NCI-H2171 (cell line): ENCODE measurements at places on chromosomes 2 and 18.

DNA sequence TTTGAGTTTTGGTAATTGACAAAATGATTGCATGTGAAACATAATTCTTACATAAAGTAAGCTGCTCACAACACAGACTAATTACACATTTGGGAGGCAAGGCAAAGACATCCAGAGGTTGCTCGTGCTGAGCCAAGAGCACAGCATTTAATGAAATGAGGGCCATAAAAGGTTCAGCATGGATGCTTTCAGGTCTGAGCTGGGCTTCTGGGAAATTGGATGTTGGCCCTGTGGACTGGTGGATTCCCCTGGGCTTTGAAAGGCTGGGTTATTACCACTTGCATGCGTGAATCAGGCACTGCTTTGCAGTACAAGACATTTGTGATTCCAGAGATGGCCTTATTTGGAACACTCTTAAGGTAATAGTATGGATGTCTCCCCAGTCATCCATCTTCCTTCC is 533.5 kb upstream of the NRP2 start:
- no peak for DNase-seq

DNA sequence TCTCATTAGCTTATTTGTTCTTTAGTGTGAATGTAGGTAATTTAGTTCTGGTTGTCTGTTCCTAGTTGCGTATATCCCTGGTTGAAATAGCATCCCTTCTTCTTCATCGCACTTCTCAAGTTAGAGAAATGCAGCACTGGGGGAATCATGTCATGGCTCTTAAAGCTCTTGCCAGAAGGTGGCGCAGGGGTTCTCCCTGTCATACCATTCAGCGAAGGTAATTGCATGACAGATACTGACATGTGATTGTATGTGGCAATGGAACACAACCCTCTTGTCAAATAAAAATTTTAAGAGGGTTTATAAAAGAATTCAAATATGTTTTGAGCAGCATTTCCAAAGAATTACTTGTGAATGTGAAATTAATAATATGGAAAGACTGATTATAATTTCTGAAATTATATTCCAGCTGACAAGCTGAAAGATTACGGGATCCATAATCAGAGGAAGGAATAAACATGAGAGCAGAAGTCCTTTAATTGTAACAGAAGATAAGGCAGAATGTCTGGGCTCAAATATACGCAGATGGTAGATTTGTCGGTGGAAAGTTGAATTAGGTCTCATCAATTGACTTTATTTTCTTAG is 411.7 kb downstream of the DSEL start:
- DNase-seq: peak; percentile 48

- peak; percentile 13 for DNase-seq
These were observed 95.9 kb upstream of the GRB14 start for GRCh38 chr2:164717000-164717803.

GRCh38 chr2:3572620-3573019 is 2.4 kb upstream of the RPS7 start:
- no peak for DNase-seq

DNA sequence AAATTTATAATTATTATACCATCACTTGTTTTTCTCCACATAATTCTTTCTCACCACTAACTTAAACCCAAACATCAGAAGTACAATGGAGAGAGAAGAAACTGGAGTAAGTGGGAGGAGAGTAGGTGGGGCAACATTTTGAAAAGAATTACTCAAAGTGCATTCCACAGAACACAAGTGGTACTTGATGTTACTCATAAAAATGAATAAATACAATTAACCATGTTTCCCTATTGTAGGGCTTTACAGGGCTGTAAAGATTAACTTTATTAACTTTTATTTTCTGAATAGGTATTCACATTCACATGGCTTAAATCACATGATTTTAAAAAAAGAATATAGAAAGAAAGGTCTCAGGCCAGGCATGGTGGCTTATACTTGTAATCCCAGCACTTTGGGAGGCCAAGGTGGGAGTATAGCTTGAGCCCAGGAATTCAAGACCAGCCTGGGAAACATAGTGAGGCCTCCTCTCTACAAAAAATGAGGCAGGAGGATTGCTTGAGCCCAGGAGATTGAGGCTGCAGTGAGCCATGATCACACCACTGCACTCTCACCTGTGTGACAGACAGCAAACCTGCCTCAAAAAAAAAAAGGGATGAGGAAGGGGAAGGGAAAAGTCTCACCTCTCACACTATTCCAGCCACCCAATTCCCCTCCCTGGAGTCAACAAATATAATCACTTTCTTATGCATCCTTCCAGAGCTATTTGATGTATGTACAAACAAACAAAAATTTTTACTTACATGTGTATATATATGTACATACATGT is 47.1 kb downstream of the KCNG3 start:
- DNase-seq: no peak

DNA sequence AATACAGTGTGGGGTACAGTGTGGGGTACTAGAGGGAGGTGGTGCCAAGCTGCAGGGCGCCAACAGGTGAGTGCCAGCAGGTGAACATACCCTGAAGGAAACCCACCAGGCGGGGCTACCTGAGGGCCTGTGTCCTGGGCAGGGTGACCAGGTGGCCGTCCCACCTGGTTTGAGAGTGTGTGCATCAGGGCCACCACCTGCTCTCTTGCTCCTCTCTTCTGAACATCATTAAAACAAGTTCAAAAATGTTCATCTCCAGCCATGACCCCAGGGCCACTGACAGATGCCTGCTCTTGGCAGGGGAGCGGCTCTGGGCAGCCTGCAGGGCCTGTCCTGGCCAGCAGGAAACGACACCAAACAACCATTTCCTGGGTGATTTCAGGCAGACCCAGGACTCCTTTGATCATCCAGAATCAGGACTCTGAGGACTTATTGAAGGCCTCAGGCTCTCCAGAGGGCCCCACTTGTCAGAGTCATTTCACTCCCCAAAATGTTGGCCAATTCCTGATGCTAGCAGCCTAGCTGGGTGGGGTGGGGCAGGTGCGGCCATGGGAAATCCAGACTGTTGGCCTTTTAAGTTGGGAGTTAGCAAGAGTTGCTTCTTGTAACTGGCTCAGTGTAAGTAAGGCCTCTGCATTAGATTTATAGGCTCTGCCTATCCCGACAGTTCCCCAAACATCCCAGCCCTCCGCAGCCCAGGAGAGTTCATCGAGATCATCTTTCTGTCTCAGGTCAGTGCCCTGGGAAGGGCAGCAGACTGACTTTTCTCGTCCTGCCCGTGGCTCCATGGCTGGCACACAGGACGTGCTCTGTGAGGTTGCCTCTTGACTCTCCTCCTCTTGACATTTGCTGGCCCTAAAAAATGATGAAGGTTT is 111.5 kb upstream of the ZNF236 start:
- no peak for DNase-seq

DNA sequence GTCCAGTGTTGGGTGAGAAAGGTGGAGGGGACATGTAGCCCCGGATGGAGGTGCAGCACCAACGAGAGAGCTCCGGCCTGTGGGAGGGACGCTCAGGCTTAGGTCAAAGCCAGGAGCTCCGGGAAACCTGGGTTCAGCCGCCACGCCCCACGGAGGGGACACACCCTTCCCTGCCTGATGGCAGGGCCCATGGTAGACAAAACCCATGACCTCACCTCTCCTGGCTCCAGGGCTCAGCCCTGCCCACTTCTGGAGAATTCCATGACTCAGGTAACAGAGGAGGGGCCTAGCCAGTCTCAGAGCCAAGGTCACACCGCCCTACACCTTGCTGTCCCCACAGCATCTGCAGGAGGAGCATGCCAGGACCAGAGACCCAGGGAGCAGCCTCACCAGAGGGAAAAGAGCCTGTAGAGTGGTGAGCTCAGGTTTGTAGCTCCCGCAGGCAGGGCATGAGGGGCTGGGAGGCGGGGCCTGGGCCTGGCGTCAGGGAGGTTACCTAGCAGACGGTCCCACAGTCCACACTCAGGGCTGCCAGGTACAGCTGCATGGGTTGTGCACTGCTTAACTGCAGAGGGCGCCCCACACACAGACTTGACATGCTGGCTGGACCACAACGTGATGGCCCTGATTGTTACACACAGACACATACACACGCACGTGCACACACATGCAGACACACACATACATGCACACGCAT is 70.8 kb upstream of the SMAD7 start:
- no peak for DNase-seq

- DNase-seq: no peak
These were observed 1148.1 kb upstream of the FANCL start for GRCh38 chr2:59389240-59389639.

DNA sequence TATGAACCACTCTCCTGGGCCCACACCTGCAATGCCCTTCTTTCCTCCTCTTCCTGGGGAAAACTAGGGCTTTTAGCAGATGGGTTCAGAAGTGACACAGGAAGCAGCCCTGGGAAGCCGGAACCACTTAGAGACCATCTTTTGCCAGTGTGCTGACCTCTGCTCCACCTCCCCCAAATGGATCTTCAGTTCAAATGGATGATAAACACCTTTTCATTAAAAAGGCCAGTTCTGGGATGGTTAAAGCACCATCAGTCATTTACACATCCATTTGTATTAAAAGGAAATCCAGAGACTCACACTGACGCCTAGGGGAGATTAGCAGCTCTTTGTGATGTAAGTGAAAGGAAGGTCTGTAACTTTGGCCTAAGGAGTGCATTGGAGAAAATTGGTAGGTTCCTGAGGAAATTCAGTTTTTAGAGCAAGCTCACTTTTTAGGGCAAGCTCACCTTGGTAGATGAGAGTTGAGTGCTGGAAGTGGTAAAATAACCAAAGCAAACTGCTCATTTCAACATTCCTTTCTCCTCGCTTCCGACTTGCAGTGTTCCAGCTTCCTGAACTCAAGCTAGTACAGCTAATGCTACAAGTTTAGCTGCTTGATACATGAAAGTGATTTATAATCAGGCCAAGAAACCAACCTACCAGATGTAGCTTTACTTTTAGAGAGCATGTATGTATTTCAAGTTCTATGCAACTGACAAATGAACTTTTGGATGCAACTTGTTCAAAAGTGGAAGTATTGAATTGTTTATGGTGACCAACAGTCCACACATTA is 47.7 kb downstream of the ACTR2 start:
- DNase-seq: no peak

GRCh38 chr2:199462956-199463692 is 5.4 kb upstream of the SATB2 start:
- peak; percentile 59 for DNase-seq

DNA sequence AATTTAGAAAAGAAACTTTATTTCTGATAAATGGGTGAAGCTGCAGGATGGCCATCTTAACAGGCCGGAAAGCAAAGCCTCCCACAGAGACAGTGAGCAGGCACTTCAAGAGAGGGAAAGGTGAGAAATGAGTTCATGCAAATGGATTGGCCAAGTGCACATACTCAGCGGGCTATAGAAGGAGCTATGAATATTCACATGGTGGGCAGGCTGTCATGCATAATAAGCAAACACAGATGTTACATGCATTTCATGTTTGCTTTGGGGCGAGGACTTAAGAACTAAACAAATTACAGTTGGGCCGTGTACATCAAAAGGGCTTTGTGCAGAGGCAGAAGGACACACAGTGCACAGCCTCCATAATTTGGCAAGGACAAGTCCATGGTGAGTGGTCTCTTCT is 69.8 kb upstream of the MAL start:
- no peak for DNase-seq

GRCh38 chr18:9694174-9694573 is 13.9 kb upstream of the RAB31 start:
- no peak for DNase-seq

DNA sequence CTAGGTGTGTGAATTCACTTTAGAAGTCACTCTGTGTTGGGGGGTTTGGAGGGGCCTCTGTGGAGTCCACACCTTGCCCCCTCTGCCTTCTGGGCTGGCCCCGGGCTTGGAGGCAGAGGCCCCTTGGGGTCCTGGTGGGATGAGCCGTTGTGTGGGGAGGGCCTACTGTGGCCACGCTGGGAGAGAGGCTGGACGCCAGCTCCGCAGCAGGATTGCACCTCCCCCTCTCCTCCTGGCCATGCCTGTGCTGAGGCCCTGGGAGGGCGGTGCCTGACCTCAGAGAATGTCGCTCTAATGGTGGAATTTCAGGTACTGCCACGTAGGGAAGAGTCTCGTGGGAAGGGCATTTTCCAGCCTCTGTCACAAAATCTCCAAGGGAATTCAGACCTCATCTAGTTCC is 237.0 kb downstream of the ATAD2B start:
- no peak for DNase-seq

DNA sequence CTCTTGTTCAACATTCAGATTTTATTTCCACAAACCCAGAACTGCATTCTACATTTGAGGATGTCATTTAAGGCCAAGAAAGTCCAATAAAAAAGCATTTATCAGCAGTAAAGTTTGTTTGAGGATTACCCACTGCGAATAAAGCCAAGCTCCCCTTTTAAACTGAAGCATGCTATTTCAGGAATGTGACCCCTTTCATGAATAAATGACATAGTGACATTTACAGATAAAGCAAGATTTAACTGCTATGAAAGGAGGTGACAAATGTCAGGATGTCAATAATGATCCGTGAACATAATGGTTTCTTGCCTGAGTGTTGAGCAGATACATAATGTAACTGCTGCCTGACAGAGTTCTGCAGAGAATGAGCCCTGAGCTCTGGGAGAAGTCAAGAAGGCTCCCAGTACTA is 146.3 kb downstream of the TDRD15 start:
- no peak for DNase-seq

GRCh38 chr18:51911584-51911983 is 428.4 kb upstream of the DCC start:
- DNase-seq: no peak

- DNase-seq: no peak
These were observed 21.1 kb upstream of the RALBP1 start for GRCh38 chr18:9454061-9454703.

DNA sequence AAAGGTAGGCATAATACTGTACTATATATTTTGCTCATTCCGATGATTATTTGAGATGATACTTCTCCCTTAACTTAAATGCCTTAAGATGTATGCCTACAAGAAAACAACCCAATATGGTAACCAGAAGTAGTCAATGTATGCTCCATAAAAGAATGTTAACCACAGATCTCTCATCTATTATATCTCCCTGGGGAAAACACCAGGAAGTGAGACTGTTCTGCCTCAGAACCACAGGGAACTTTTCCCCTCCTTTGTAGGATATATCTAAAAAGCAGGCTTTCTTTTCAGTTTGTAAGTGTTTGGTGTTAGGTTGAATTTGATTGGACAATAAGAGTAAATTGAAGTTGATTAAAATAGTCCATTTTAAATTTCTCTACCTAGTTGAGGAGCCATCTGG is 1160.5 kb upstream of the NXPH2 start:
- no peak for DNase-seq

- no peak for DNase-seq
These were observed 127.9 kb downstream of the ZFP36L2 start for GRCh38 chr2:43098539-43098938.

DNA sequence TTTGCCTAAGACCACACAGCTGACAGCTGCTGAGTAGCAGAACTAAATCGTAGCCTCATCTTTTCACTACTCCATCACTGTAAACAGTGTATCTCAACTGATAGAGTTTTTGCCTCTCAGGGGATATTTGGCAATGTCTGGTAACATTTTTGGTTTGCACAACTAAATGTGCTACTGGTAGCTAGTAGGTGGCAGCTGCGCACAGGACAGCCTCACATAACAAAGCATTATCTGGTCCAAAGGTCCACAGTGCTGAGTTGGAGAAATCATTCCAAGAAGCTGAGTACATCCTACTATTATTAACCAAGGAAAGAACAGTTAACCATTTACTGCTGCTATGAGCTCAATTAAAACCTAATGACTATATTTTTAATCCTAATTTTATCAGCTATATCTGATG is 6.1 kb upstream of the CCDC102B start:
- DNase-seq: no peak
